Fibroblast of skin of right biceps (primary cell): ENCODE measurements at places on chromosomes 3 and 15.

- no peak for DNase-seq
These were observed 3.7 kb downstream of the PAK6 start for GRCh38 chr15:40242601-40243000.

DNA sequence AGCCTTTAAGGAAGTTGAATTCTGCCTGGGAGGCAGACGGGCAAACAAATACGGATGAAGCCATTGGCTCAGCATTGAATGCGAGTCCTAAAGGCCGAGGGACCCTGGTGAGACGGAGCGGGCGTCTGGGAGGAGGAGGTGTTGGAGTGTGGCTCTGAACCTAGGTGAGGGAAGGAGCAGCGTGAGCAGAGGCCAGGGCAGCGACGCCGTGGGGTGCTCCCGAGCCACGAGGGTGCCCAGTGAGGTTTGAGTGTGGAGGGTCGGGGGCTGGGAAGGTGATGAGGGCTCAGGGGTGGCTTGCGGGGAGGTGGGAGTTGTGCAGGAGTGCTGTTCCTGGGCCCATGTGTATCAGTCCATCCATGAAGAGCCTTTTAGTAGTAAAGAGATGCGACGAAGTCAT lies 17.0 kb downstream of the CORO2B start:
- no peak for DNase-seq

DNA sequence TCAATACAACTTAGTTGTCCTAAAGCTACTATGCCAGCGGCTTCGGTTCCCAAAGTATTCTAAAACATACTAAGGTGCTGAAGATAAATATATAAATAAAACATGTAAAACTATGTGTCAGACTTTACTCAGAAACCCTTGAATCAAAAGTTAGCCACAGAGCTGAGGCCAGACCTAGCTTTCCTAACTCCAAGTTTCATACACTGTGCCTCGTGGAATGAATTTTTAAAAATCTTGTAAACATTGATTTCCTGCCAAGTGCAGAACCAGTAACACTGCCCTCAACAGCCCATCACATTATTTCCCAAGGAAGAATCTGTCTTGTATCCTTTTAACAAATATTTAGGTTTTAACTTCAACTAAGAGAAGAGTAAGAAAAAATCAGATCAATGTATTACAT lies 36.4 kb downstream of the TAMM41 start:
- peak; percentile 45 for DNase-seq

- no peak for DNase-seq
These were observed 56.2 kb downstream of the SV2B start for GRCh38 chr15:91156175-91156726.

DNA sequence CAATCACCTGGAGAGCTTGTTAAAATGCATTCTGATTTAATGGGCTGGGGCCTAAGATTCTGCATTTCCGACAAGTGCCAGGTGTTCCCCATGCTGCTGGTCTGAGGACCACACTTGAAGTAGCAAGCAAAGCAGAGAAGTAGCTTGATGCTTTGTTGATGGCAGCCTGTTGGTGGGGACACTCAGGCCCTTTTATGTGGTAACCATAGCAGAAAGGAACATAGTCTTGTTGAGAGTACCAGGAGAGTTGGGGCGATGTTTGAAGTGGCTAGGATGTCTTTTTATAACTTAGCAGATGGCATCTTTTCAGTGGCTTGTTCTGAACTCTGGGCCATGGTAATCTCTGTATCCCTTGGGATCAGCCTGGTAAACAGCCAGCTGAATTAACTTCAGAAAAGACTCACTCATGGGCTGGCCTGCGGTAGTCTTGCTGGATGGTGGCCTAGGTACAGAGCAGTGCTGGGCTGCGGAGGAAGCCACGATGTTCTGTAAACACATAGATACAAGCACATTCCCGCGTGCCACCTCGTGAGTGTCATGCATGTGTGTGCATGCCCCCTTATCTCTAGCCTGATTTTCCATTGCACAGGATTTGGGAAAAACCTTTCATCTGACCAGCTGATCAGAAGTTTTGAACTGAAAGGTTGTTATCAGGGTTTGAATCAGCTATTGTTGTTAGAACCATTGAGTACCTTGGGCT lies 292.4 kb upstream of the LRRFIP2 start:
- DNase-seq: no peak

- no peak for DNase-seq
These were observed 28.6 kb downstream of the TRAK1 start for GRCh38 chr3:42119561-42120355.

DNA sequence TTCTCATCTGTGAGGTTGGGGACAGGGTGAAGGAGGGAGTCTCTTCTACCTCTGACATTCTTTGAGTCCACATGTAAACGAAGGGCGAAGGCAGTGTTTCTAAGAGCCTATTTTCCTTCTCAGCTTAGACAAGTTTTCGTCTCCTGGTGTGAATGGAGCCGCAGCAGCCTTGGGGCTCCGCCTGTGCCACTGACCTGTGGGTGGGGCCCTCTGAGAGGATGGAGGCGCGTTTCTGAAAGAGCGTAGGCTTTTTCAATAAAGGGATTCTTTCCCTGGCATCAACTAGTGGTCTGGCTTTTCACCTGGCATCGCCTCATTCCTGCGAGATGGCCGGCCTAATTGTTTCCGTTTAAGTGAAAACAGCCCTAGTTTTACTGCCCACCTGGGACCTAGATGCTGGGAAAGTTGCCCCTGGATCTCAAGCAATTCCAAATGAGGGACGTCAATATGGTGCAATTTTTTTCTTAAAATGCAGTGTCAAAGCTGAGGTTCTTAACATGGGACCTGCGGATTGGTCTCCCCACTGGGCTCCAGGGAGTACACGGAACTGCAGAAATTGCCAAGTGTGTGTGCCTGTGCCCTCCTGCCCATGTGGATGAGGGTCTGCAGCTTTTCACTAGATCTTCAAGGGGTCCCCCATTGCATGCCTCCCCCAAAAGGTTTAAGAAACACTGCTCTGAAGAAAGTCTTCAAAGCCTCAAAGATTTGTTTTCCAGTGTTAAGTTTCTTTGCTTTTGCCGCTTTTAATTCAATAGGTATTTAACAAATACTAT lies 958 bp downstream of the GLDN start:
- no peak for DNase-seq

DNA sequence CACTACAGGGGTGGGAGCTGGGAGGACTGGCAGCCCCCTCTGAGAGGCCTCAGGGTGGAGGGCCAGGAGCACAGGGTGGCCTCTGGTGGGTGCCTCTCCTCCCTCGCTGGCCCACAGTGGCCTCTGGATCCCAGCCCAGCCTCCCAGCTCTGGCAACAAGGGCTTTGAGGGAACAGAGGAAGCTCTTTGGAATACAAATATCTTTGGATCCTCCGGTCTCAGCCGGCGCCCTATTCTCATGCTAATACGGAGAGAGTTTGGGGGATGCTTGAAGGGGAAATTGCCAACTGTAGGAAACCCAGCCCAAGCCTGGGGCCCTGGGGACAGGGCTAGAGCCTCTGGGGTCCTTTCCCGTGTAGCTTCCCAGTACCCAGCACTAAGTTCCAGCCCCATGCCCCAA lies 33.4 kb upstream of the INSYN1 start:
- DNase-seq: no peak

GRCh38 chr3:139074565-139075115 lies 29.9 kb upstream of the PRR23C start:
- DNase-seq: no peak

- DNase-seq: no peak
These were observed 73.7 kb downstream of the CCNL1 start for GRCh38 chr3:157086060-157086750.

- DNase-seq: no peak
These were observed 16.6 kb downstream of the TPRA1 start for GRCh38 chr3:127573912-127574311.

DNA sequence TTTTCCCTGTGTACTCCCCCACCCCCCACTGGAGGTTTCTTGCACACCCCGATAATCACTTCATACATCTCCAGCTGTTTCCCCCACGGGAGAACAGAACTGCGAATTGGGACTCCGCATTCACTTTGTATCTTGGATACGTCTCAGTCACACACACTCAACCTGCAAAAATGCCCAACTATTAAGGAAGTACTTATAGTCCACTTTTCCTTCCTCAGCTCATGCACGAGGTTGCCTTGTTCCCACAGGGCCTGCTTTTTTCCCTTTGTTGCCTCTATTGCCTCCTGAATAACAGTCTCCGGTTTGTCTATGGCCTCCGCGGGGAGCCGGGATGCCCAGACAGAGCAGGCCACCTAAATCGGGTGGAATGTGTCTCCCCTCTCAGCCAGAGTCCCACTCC lies 282.3 kb downstream of the PYDC2 start:
- DNase-seq: no peak

GRCh38 chr3:30344288-30344687 lies 262.1 kb upstream of the TGFBR2 start:
- no peak for DNase-seq

- peak; percentile 53 for DNase-seq
These were observed 51.7 kb downstream of the CNTN3 start for GRCh38 chr3:74562558-74563269.

DNA sequence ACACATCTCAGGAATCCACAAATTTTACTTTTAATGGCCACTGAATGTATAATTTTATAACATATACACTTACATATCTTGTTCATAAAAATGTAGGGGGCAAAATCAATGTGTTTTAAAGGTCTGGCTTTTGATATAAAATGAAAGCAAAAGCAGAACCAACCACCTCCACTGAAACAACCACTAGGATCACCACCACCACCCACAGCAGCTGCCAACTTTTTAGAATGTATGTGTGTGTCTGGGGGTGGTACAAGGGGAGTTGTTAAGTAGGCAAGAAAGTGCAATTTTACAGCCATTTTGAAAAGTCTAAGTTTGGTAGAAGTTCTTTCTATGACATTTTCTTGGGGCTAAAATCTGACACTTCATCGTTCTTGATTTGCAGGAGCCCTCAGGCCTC lies 44.0 kb downstream of the OTOL1 start:
- no peak for DNase-seq

- peak; percentile 60 for DNase-seq
These were observed 278.1 kb upstream of the P2RY1 start for GRCh38 chr3:152556731-152557254.

GRCh38 chr3:127185268-127185667 lies 7.7 kb upstream of the PRR23E start:
- no peak for DNase-seq

- no peak for DNase-seq
These were observed 56.3 kb downstream of the CPN2 start for GRCh38 chr3:194294895-194295214.

- DNase-seq: no peak
These were observed 112.7 kb downstream of the APBA2 start for GRCh38 chr15:28998511-28998910.
